Suppressor macrophage (primary cell): ENCODE measurements at places on chromosomes 2 and 18.

DNA sequence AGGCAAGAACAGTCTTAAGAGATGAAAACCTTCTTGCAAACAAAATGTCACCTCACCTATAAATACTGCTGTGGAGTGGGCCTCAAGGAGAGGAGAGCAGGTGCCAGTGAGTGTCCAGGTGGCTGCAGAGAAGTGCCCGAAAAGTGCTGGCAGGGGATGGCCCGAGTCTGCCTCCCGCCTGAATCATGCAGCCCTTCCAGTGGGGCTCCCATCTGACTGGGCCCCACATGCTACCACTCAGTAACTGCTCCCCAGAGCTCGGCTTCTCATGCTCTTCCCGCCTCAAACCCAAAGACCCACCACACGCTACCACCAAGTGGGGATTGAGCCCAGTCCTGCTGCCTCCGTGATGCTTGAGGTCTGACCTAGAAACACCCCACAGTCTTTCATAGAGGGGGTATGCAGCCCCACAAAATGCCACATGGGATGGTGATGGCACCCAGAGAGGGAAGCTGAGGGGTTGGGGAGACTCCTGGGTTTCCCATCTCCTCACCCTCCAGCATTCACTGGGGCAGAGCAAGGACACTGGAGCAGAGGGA lies 7.4 kb downstream of the HS6ST1 start:
- DNase-seq = no peak

DNA sequence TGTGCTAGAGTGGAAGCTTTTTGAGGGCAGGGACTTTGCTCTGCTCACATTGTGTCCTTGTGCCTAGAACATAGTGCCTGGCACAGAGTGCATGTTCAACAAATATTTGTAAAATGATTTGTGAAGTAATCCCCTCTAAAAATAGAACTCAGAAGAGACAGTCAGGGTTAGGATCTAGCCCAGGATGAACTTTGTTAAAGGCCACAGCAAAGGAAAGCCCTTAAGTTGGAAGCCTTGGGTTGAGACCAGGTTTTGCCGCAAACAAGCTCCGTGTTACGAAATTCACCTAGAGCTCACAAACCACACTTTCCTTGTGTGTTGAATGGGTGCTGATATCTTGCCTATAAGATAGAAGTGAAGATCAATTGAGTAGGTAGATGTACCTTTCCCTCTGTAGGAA lies 84.2 kb downstream of the SETBP1 start:
- DNase-seq = no peak

DNA sequence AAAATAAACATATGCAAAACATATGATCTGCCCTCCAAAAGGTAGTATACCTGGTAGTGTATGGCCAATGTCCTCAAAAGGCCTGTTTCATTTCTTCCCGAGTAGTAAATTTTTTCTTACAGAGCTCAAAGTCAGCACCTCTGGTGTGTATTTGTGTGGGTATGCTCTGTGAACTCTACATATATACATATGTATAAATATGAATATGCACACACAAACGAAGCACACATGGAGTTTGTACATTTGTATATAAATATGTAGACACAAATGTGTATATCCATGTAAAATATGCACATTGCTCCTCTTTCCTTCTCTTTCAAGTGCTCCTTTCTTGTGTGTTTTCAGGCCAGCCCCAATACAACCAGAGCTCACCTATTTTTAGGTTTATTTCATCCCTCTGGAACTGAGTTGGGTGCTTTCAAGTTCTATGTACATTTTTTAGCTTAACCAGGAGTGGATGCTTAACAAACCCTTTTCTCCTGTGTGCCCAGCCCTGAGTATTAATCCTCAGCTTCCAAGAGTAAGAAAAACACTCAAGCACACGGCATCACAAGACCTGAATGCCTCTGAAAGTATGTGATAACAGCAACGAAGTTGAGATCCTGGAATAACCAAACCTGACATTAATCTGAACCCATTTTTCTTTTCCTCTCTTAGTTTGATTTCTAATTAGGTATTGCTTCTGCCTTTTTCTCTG lies 12.2 kb upstream of the GALNT5 start:
- DNase-seq = no peak

GRCh38 chr18:42338683-42339082 lies 383.6 kb downstream of the PIK3C3 start:
- no peak for DNase-seq

DNA sequence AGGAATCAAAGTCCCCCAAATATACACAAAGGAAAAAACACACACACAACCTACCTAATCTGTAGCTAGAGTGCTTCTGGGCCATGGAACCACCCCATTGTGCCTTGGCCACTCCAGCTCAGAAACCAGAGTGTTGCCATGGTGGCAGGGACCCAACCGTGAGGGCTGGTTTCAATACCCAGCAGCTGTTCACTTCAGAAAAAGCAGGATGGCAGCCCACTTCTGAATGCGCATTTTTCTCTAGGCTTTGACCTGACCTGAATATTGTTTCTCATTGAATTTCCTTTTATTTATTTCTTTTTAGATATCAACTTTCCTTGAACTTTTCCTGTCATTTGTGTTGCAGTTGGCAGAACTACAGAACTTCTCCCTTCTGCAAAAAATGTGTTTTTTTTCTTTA lies 43.0 kb upstream of the EHBP1 start:
- no peak for DNase-seq

DNA sequence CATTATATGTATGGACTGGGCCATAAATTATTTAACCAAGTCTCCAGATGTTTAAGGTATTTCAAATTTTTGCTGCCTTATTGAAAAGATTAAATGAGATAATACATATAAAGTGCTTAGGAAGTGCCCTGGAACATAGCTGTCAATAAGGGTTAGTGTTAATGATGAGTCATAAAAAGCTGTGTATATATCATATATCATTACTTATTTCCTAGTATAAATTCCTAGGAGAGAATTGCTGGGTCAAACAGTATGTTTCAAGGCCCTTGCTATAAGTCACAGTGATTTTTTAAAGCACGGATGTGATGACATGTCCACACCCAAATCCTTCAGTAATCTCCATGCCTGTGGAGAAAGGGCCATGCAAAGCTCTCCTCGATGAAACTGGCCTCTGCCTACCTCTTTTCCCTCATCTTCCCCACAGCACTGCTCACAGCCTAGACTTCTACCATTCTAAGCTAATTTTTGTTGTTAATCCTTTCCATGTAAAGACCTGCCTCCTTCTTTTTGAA lies 8.5 kb downstream of the ZNF2 start:
- no peak for DNase-seq

GRCh38 chr2:26187114-26187513 lies 14.2 kb downstream of the GAREM2 start:
- no peak for DNase-seq
